Nephron progenitor cell (in vitro differentiated cells): ENCODE measurements at places on chromosomes 1 and 21.
A peak's percentile ranks its signal among the peaks of the same experiment; 100 is the strongest.

DNA sequence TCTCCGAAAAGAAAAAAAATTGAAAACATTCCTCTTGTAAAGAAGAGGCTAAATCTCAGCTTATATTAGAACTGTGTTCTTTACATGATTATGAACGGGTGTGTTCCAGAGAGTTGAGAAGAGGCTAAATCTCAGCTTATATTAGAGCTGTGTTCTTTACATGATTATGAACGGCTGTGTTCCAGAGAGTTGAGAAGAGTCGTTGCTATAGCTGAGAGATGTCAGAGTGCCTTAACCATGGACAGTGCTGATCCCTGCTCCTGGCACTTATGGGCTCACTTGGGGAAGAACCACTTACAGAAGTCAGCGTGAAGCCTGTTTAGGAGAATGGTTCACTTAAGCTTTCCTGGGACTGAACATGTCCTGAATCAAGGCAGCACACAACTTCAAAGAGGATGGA is 35.0 kb downstream of the SLC35F3 start:
- no peak for DNase-seq

DNA sequence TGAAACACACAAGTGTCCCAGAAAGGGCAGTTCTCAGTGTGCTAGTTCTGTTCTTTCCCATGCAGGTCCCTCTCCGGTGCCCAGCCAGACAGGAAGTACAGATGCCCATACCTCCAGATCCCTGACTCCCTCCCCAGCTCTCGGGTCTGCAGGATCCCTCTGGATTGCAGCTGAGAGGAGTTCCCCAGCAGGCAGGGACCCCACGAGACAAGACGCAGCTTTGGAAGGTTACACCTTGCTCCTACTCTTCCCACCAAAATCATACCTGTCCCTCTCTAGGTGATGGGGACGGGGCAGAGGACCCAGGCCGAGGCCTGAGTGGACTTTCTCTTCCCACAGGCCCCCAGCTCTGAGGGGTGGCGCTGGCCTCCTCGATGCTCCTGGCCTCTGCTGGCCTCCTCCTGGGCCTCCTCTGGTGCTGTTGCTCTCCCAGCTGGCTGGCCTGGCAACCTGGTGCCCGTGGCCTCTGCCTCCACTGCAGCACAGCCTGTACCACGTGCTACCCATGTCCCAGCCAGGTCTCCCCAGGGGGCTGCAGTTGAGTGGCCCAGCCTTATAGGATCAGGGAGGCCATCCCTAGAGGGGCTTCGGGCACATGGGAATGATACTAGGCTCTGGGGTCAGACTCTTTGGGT is 9.4 kb downstream of the LDLRAD2 start:
- no peak for DNase-seq

DNA sequence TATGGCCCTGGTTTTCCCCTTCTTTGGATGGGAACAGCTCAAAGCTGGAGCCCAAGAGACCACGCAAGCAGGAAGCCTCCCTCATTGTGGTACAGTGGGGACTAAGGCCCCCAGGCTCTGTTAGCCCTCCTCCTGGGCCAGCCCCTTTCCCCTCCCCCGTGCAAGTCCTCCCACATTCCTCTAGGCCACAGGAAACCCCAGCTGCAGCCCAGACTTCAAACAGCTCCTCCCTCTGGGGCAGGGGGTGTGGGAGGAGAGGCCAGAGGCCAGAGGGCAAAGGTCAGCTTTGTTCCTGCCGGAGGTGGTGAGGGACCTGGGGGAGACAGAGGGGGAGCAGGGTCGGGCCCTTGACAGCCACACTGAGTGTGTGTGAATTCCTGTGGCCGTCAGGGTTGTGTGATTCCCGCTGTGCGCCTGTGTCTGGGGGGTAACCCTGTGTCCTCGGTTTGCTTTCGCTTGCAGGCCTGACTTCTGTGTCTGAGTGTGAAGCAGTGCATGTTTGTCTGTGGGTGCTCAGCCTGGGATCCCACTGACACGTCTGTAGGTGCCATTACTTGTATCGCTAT is 3.4 kb upstream of the AHDC1 start:
- peak; percentile 92 for DNase-seq

DNA sequence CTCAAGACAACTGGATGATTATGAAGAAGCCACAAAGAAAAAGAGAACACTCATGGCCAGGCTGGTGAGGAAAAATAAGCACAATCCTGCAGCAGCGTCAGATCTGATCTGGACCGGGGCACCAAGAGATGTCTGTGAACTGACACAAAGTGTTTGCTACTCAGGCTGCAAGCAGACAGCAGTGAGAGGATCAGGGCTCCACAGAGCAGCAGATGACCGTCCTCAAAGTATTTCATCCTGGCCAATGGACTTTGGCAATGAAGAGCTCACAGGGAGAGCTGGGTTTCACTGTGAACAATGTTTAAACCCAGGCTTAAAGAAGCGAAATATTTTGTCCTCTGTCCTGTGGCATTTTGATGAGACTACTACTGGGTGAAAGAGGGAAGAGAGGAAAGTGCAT is 299.2 kb downstream of the GPATCH2 start:
- no peak for DNase-seq
